Fibroblast of skin of right quadriceps (primary cell): ENCODE measurements at places on chromosomes 5 and 9.
A peak's percentile ranks its signal among the peaks of the same experiment; 100 is the strongest.

GRCh38 chr9:133762488-133763271, 24.5 kb upstream of the SARDH start:
- DNase-seq: no peak

DNA sequence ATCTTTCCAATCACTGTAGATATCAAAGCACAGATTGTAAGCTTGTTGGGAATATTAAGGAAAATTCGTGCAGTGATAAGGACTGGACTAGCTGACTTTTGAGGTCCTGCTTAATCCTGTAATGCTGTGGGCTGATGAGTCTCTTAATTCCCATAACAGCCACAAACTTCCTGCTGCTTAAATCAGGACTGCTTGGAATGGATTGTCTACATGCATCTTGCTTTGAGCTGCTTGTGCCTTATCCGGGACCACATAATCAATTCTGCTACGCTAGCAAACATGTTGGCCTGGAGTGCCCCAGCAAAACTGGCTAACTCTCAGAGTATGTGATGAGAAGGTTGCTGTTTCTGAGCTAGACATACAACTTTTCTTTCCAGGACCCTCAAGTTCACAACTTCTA, 79.6 kb downstream of the SNCAIP start:
- DNase-seq: no peak

- peak; percentile 58 for DNase-seq
These were observed 789.3 kb downstream of the SEMA5A start for GRCh38 chr5:8756498-8757084.

GRCh38 chr5:121963392-121963791, 1.6 kb downstream of the SRFBP1 start:
- DNase-seq: no peak

DNA sequence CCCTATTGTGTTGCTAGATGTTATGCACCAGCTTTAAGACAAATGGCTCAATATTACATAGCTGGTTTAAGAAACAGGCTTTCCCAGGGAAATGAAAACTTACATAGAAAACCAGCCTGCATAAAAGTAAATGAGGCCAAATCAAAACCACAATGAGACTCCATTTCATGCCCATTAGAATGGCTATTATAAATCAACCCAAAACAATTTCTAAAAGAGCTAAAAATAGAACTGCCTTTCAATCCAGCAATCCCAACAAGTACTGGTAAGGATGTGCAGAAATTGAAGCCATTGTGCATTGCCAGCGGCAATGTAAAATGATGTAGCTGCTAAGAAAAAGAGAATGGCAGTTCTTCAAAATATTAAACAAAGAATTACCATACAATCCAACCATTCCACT, 1170.0 kb upstream of the CDH9 start:
- DNase-seq: no peak

DNA sequence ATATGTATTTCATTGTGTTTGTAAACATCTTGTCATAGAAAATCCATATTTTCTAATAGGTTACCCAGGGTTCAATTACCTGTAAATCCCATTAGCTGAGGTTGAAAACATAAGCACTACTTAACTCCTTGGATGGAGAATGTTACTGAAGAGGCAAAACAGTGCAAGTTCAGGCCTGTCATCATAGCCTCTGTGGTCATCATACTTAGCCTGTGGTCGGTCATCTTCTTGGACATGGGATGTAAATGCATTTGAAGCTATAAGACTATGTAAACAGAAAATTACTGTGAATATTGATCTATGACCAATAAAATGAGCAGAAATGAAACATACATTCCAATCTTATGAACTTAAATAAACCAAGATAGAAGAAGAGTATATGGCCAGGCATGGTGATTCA, 164.7 kb downstream of the CHSY3 start:
- DNase-seq: no peak

DNA sequence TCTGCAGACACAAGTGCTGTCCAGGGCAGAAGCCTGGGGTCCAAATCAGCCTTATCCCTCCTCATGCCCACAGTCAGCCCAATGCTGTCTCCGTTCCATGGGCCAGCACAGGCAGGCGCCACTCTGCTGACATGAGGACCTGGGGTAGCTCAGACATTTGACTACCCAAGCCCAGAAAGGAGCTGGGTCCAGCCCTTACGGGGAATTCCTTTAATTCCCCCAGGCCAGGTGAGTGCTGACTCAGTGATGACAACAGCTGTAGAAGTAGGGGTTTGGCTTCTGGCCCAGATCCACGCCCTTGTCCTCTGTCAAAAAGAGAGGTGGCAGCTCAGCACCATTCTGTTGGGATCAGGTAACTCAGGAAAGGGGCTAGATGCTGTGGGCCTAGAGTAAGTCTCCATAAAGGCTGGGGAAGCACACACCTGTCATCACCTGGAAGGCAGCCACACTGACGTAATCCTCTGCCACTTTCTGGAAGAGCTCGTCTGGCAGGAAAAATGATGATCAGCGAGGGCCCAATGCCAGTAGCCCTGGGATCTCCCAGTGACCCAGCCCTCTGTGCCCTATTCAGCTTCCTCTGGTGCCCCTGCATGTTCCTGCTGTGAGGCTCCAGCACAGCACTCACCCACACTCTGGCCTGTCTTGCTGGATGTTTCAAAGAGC, 1.9 kb downstream of the RAB24 start:
- no peak for DNase-seq
